ENCODE measurements at places on chromosomes 16 and 17.

- no peak for DNase-seq
Measured at GRCh38 chr16:61409604-61410003, 626.6 kb downstream of the CDH8 start.

DNA sequence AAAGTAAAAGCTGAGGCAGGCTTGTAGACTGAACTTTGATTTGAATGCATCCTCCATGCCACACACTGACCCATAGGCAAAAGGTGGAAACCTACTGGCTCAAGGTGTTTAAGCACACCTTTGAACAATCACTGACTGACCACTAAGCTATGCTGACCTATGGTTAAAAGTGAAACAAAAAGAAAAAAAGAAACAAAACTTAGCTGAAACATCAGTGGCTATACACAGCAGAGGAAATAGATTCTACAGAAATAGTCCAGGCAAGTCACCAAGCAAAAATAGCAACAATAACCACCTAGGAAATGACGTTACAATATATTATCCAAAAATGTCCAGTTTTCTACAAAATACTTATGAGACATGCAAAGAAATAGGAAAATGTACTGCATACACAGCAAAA lies 60.2 kb downstream of the RPGRIP1L start:
- no peak for DNase-seq

DNA sequence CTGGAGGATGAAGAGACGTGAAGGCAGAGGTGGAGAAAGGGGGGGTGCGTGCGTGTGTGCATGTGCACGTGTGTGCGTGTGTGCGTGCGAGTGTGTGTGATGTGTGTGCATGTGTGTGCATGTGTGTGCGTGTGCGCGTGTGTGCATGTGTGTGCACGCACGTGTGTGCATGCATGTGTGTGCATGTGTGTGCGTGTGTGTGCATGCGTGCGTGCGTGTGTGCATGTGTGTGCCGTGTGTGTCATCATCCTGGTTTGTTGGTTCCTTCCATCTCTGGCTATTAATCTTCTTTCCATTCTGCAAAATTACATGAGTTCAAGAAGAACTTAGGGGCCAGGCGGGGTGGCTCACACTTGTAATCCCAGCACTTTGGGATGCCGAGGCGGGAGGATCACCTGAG lies 17.0 kb upstream of the RPL38 start:
- DNase-seq, result no peak

DNA sequence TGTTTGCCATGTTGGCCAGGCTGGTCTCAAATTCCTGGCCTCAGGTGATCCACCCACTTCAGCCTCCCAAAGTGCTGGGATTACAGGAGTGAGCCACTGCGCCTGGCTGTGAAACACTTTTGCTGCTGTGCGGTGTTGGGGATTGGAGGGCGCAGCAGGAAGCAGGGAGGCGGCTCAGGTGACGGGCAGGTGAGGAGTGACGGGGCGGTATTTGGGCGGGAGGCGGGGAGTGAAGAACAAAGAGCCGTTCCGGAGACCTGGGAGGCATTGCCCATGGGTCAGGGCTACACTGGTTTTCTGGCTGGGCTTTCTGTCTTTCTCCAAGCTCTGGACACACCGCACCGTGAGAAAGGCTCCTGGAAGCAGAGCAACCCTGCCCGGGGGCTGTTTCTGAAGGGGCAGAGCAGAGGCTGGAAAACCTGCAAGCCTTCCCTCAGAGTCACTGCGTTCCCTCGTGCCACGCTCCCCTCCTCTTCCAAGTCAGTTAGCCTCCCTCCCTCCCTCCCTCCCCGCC lies 22.1 kb downstream of the CRISPLD2 start:
- no peak for DNase-seq

- DNase-seq, result no peak
Measured at GRCh38 chr16:53065461-53066061, 10.8 kb downstream of the CHD9 start.

GRCh38 chr16:30381291-30382041 lies 895 bp downstream of the SEPTIN1 start:
- no peak for DNase-seq

DNA sequence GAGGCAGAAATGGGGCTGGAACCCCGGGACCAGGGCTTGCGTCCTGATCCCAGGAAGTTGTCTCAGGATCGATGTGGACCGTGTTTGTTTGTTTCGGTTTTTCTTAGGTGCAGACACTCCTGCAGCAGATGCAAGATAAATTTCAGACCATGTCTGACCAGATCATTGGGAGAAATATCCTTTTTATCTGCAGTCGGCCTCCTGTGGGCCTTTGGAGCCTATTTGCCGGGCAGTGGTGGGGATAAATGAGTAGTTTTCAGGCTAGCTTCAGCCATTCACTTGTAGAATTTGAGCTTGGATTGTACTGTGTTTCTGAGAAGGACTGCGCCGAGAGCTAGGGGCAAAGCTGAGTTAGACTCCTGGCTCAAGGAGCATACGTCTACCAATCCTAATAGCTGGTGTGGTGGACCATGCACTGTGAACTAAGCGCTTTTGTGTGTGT lies 816 bp downstream of the HSBP1 start:
- no peak for DNase-seq

- no peak for DNase-seq
Measured at GRCh38 chr16:14175086-14175485, 104.0 kb downstream of the MRTFB start.

DNA sequence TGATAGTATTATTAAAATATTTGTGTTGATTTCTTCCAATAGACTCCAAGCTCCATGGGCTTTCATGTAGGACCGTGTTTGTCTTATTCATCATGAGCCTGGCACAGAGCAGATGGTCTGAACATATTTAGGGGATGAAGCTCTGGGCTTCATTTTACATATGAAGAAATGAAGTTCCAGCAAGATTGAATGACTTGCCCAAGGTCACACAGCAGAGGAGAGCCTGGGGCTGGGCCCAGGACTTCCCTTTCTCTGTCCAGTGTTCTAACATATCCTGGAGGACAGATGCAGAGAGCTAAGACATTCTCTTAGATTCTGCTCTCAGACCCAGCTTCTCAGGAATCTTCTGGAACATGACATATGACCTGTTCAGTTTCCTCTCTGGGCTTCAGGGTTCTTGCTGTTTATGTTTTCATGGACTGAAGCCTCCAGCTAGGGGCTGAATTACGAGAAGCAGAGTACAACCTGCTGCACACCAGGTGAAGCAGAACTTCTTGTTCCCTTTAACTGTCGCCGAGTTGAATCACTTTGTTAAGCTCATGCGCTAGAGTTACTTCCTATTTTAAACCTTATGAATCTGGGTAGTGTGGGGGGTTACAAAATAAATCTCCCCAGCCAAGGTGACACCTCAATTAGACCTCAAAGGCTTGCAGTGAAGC lies 53.6 kb downstream of the GPRC5B start:
- DNase-seq, result no peak

GRCh38 chr17:35315283-35315682 lies 58.1 kb downstream of the SLFN11 start:
- DNase-seq, result no peak

- DNase-seq, result no peak
Measured at GRCh38 chr17:19301274-19301951, 61.1 kb downstream of the B9D1 start.

GRCh38 chr16:48408688-48409087 lies 23.5 kb upstream of the SIAH1 start:
- DNase-seq, result no peak

DNA sequence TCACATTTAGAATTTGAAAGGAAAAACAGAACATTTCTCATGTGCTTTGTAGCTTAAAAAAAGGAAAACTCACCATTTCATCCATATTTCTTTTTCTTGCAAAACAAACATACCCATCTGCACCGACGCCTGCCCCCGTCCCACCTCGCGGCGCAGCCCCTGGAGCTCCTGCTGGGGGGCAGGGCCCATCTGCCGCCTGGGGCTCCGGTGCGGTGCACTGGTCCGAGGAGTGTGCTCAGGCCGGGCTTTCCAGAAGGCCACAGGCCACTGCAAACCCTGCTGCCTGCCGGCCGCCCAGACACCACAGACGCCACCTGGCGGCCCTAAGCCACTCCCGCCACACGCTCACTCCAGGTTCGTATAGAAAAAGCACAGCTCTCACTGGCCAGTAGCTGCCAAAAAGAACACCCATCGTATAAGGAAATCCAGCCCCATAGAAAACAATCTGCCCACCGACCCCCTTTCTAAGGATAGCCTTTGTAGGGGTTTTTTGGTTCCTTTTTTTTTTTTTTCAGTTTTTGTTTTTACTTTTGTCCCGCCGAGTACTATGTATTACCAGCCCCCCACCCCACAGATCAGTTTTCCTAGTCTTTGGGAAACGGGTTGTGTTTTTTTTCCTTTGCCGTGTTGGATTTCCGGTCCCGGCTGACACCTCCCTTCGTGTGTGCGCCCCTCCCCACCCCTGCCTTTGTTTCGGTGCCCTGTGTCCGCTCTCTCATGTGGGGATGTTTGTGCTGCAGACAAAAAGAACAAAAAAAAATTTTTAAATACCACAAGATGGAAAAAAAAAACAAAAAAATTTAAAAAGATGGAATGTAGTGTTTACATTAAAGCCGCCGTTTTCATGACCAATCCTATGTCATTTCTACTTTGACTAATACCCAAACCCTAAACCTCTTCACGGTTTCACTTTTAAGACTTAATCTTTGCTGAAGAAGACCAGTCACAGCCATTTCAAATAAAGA lies 68.8 kb downstream of the AMFR start:
- DNase-seq, result no peak

DNA sequence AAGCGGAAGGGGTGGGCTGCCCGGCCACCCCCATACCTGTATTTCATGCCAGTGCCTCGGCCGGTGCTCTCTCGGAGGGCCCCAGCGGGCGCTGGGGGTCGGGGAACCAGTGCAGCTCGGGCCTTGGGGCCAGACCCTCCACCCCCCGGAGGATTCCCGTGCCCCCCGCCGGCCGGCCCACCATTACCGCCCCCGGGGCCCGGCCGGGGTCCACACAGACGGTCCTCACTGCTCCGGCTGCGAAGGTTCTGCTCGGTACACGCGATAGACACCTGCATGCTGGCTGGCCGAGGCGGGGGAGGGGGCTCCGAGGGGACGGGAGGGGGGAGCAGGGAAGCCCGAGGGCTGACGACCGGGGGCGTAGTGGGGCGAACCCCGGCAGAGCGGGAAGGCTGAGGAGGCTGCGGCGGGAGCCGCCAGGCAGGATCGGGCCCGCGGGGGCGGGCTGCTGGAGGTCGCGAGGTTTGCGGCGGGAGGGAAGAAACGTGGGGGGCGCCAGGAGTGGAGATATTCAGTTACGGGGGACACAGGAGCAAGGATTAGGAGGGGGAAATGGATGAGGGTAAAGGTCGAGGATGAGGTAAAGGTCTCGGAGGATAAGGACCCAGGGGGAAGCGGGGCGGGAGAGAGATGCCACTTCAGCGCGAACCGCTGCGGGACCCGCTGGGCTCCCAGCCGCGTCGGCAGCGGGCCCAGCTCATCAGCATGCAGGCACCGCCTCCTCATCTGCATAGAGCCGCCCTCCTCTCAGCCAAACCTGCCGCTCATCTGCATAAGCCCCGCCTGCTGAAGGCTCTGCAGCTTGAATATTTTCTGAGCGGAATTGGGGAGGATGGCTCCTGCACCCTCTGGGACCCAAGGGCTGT lies at the start of gene KCNAB3:
Gene KCNAB3 (minus strand): TSS at position 699 of the 866 bp plus-strand sequence. CDS start 421 bp downstream, at position 278.
- DNase-seq, result peak; percentile 8

DNA sequence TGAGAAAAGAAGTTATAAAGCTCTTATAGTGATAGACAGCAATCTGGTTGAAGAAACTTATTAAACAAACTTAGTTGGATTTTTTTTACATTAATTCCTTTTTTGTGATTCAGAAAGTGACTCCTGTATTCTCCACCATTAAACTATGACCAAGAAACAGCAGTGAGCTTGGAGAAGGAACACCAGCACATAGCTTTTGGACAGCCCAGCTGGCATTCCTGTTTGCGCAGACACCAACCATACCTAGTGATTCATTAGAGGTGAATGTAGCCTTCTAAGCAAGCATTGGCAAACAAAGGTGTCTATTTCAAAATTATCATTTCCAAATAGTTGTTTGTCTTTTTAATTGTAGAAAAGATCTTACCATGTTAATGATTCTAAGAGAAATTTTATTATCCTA lies 94.4 kb downstream of the STXBP4 start:
- no peak for DNase-seq

DNA sequence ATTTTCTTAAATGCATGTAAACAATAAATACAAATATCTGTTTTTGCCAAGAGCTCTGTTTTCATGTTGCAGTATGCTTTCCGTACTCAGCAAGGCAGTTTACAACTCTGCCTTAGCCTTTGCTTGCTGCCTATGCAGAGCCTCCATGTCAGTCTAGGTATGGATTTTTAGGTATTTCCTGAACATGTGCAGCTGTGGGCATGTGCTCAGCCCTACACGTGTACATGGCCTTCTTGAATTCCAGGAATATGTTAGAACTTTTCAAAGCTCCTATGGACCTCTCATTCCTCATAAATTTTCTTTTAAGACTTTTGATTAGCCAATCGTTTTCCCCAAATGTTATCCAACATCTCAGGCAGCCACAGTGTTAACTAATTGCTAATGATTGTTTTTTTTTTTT lies 63.8 kb downstream of the SYCE1L start:
- no peak for DNase-seq

GRCh38 chr17:55629995-55630394 lies 92.7 kb downstream of the TMEM100 start:
- no peak for DNase-seq

- no peak for DNase-seq
Measured at GRCh38 chr17:39614545-39615157, 6.9 kb upstream of the NEUROD2 start.

GRCh38 chr16:85851034-85851785 lies 47.8 kb upstream of the IRF8 start:
- DNase-seq, result no peak

DNA sequence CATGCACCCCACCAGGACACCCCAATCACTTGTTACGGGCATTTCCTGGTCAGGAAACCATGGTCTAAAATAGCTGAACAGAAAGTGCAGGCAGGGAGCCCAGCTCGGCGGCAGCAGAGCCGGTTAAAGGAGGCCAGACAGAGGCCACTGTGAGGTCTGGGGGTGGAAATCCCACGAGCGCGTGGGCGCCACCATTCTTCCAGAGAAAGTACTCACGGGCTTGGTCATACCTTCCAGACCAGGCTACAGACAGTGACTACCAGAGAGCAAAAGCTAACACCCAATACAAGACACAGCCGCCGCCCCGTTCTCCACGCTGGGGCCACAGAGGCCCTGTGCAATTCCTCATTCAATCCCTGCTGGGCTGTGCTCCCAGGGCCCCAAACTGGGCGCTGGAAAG lies 11.9 kb downstream of the CEP131 start:
- DNase-seq, result no peak

DNA sequence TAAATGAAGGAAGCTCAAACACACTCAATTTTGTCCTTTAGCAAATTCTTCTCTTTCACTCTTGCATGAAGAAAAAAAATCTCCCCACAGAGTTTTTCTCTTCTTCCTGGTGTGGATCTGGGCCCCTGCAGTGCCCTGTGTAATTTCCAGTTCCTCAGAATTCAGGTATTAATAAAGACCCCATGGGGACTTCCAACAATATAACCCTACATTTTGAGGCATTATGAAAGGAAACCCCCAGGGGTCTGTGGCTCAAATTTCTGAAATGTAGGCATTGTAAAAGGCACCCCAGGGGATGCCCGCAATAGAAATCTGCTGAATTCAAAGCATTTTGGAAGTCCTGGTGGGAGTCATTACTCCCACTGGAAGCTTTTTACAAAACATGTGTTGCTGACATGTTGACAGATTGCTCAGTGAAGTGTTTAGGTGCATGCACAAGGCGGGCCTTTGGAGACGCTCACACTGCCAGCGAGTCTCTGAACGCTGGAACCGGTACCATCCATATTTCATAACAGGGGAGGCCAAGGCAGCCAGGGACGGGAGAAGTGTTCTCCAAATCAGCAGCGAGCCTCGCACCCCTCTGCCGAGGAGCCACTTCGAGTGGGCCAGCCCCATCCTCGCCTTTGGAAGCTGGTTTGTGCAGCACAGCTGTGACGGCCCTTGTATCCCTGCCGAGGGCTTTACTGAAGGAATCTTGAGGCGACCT lies 154.0 kb downstream of the ZNF423 start:
- DNase-seq, result peak; percentile 20
